Panc1 (cell line): ENCODE measurements at places on chromosomes 5 and 9.

- DNase-seq, result no peak
Observed at GRCh38 chr5:169814522-169814921, 165.8 kb downstream of the INSYN2B start.

- no peak for DNase-seq
Observed at GRCh38 chr5:40605295-40605958, 74.3 kb upstream of the PTGER4 start.

DNA sequence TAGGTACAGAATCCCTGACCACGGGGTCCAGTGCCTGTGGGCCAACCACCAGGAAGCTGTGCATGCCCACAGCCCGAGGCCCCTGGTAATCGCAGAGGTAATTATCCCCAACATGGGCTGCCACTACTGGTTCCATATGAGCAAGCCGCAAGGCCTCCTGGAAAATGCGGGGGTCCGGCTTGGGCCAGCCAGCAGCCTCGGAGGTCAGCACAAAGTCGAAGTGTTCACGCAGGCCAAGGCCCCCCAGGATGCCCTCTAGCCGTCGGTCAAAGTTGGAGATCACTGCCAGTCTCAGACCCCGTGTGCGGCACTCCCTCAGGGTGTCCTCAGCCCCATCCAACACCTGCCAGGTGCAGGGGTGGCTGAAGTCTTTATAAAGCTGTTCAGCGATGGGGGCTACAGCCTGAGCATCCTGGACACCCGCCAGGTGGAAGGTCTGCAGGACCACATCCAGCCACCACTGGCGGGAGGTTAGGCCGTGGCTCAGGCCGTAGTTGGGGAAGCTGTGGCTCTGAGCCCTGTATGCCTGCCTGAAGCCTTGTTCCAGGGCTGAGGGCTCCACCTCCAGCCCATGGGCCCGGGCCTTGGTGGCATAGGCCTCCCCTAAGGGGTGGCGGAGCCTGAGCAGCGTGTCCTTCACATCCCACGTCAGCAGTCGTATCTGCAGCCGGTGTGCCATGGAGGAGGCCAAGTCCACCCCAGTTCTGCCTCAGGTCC is 3.0 kb downstream of the HDHD3 start:
- no peak for DNase-seq

- DNase-seq, result no peak
Observed at GRCh38 chr9:110332766-110333165, 4.9 kb downstream of the TXNDC8 start.

DNA sequence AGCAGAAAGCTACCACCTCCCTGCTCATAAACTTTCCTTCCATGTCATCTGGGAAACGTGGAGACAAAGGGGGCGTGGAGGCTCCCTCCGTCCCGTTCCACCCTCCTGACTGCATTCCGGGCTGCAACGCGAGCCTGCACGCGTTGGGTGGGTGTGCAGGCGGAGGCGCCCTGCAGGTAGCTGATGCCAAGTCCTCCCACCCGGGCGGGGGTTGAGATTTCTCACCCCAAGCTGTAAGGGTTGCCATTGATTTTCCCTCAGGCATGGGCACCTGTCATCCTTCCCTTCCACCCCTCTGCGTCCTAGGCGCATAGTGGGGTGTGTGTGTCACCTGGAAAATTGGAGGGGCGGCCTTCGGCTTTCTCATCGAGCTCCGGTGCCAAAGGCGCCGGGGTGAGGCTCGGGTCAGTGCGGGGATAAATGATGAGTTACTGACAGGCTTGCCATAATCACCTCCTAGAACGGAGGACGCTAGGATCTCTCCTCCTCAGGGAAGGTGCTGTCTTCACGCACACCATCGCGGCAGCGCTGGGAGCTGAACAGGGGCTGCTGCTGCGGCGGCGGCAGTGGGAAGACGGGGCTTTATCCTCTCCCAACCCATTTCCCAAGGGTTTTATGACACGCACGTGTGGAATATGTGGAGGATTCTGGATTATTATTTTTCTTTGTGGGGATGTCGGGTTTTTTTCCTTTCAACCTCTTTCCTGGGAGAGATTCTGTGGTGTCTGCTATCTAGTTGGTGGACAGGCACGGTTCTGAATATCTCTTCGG is 973 bp downstream of the PLPPR1 start:
- DNase-seq, result no peak

- no peak for DNase-seq
Observed at GRCh38 chr9:12875191-12875590, 100.4 kb downstream of the LURAP1L start.

DNA sequence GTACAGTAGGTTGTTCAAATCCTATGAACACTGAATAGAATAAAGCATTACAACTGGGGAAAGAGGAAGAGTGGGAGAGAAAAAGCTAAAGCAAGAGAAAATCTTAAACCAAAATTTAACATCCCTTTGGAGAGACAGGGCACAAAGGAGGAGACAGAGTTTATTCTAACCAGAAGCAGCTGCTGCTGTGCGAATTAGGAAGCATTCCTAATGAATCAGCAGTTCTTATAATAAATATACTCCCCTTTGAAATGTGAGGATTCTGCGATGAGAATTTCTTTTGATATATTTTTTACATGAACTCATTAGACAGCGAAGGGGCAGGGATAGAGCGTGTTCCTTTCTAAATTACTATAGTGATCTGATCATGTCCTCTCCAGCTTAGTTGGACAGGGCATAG is 233.4 kb downstream of the DENND1A start:
- DNase-seq, result no peak

- DNase-seq, result no peak
Observed at GRCh38 chr9:33719581-33720374, 75.6 kb upstream of the PRSS3 start.

DNA sequence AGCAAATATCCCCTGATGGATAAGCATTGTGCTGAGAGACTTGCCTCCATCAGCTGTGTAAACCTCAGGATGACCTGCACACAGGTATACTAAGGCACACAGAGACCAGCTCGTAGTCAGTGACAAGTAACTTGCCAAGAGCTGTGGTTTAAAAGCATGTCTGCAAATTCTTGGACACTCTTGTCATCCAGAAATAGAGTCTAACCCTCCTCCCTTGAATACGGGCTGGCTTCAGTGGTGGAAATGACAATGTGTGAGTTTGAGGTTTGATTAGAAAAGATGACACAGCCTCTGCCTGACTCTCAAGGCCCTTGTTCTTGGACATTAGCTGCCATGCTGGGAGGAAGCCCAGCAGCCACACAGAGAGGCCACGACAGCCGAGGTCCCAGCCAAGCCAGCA is 114.4 kb downstream of the GADD45G start:
- no peak for DNase-seq

GRCh38 chr5:176736301-176736930 is 73.9 kb upstream of the UNC5A start:
- DNase-seq, result no peak

DNA sequence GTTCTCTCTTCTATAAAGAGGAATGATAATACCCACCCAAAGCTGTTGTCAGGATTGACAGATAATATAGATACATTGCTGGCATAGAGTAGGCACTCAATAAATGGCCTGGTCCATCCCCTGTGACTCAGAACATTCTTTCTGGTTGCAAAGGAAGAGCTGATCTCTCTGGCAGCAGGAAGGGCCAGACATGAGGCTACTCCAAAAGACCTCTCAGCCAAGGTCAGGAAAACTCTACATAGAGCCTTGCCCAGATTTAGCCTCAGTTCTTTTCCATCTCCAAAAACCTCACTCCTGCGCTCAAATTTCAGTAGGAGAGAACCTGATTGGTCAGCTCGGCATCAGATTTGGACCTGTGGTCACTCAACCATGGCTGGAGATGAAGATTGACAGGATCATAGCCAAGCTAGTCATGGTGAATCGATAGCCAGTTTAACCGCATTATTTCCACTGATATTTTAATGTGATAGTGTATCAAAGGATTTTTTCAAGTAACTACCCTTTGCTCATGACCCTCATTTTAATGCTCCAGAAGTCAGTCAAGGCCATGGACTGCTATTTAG is 319.6 kb downstream of the DRD1 start:
- DNase-seq, result no peak
